Adrenal gland (tissue), 19 donors: ENCODE measurements at places on chromosomes 5 and 9.

DNA sequence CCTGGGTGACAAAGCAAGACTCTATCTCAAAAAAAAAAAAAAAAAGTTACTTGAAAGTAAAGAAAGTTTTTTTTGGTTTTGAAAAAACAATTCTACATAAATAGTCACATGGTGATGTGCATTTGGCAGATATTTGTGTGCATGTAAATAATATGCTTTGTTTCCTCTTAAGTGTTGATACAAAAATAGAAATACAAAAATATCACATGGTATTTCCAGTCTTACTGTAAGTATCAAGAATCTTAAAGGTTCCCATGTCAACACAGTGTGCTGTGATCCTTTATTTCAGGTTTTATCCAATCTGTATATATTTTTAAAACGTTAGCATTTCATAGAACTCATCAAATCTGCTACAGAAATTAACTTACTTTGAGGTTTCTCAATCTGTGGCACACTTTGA lies 521.9 kb downstream of the TLE4 start:
- DNase-seq = no peak
- no peak overlapping the region for H3K4me3 ChIP-seq

GRCh38 chr9:98285446-98285845 lies 30.0 kb upstream of the TBC1D2 start:
- H3K27me3 ChIP-seq = peaks cover 6% of the 10 kb centered on the region
- no peak overlapping the region for H3K27ac ChIP-seq
- H3K36me3 ChIP-seq = no peaks in the 10 kb centered on the region

GRCh38 chr9:2150338-2150737 lies 135.2 kb downstream of the SMARCA2 start:
- H3K4me3 ChIP-seq = no peak overlapping the region
- H3K4me1 ChIP-seq = peaks cover 6% of the 10 kb centered on the region
- H3K36me3 ChIP-seq = no peaks in the 10 kb centered on the region
- no peaks in the 10 kb centered on the region for H3K27me3 ChIP-seq
- DNase-seq = no peak
- no peak overlapping the region for H3K27ac ChIP-seq

- H3K4me1 ChIP-seq = no peaks in the 10 kb centered on the region
- no peaks in the 10 kb centered on the region for H3K27me3 ChIP-seq
- peaks cover 53% of the 10 kb centered on the region for H3K36me3 ChIP-seq
- DNase-seq = no peak
Observed at GRCh38 chr9:129863059-129863690, 27.9 kb downstream of the USP20 start.

- peaks cover 48% of the 10 kb centered on the region for H3K4me1 ChIP-seq
- no peaks in the 10 kb centered on the region for H3K27me3 ChIP-seq
- no peaks in the 10 kb centered on the region for H3K36me3 ChIP-seq
- no peak overlapping the region for H3K27ac ChIP-seq
- no peak for DNase-seq
Observed at GRCh38 chr9:89658401-89658800, 53.6 kb downstream of the GADD45G start.

DNA sequence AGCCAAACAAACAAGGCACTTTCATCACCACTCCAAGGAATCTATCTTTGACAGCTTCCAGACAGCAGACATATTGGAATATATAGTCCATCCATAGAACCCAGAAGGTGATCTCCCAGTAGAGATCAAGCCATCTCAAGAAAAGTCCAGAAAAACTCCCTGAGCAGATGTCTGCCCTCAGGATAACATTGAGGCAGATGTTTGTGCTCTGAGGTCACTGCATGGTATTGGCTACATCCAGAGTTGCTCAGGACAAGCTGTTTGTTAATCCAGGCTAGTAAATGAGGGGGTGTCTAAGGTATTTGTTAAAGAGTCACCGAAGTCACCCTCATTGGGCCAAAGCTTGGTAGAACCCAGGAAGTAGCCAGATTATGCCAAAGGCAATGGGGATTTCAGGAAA lies 556.3 kb upstream of the KLF4 start:
- no peak for DNase-seq
- H3K27me3 ChIP-seq = no peaks in the 10 kb centered on the region
- H3K4me3 ChIP-seq = no peak overlapping the region
- no peak overlapping the region for H3K27ac ChIP-seq

DNA sequence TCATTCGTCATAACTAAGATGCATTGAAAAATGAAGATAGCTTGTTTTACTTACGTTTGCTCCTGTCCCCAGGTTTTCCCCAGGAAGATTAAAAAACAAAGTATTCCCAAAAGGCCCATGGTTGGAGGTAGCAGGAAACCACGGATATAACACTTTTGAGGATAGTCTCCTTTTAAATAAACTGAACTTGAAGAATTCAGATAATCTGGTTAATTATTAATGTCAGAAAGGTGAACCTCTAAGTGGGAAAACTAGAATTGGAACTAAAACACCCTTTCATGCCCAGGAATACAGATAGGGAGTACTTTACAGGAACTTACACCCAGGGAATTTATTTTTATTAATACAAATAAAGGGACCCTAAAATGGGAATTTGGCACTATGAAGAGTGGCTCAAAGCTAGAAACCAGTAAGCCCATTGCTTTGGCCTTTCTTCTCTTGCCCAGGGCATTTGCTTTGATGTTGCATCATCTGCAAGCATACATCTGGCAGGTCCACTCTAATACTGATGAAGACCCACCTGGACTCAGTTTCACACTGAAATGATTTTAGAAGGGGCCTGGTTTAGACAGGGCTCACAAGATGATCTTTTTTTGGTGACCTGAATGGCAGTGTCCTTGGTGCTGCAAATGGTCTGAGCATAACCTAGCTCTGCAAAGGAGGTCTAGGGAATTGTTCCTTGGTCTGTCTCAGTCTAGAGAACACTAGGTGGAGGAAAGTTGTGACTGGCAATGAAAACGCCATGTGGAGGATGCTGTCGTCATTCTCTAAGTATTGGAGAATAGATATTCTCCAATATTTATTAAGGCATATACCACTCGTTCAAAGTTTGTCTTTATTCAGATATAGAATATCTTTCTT lies at the start of gene C5:
Gene C5, minus strand, starts transcription at position 148 of the 861 bp plus-strand sequence. Its CDS starts 29 bp downstream, at position 119.
- no peaks in the 10 kb centered on the region for H3K4me1 ChIP-seq
- H3K4me3 ChIP-seq = no peak within 1 kb of the TSS
- H3K36me3 ChIP-seq = no peaks in the 10 kb centered on the region
- H3K27me3 ChIP-seq = no peaks in the 10 kb centered on the region
- no peak for DNase-seq
